ENCODE measurements at places on chromosomes 12 and 14. TPM values are rescaled to one million over a fixed set of nuclear protein-coding genes. Genes with fewer than 3 reads are reported as not detected.

The FIGNL2 gene
- total RNA-seq: 2.6 TPM

The PA2G4 gene
- total RNA-seq: 179 TPM

The ASIC1 gene
- 0.75 TPM for total RNA-seq

The ETV6 gene
- 17.6 TPM for total RNA-seq

GRCh38 chr14:100675699-100676684 lies 50.7 kb upstream of the DLK1 start:
- no peak for DNase-seq

The SRGAP1 gene
- total RNA-seq: 28.9 TPM

GRCh38 chr12:98345308-98345876 lies 170.0 kb upstream of the TMPO start:
- DNase-seq: no peak

The C12orf54 gene
- not detected for total RNA-seq

GRCh38 chr12:10135126-10135525 lies 5.1 kb upstream of the CLEC7A start:
- no peak for DNase-seq

The DDN gene
- total RNA-seq: 0.13 TPM

- no peak for DNase-seq
These were observed 78.0 kb downstream of the SRGAP1 start for GRCh38 chr12:63922474-63922873.

Measured in kidney epithelial cell (primary cell).